Stimulated activated CD8-positive, alpha-beta memory T cell treated with anti-CD3 and anti-CD28 coated beads, Interleukin-7, amount 100 ng/mL, for 4 hours (primary cell): ENCODE measurements at places on chromosomes 12 and 14.
A peak's percentile ranks its signal among the peaks of the same experiment; 100 is the strongest.

- no peak for DNase-seq
Observed at GRCh38 chr12:54521293-54522060, 23.9 kb downstream of the NCKAP1L start.

DNA sequence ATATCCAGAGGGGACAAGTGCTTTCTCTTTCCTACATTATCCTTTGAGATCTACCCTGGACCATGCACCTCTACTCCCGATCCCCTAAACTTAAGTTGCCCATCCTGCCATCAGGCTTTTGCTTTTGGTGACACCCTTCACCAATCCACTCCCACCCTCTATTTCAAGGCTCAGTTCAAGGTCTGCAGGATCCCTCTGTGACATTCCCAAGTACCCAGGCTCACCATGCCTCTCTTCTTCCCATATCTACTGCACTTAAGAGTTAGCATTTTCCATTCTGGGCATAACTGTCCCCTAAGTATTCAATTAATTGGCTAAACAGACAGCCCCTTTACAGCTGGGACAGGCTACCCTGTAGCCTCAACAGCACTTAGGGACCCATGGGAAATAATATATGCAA is 3.1 kb downstream of the NFYB start:
- no peak for DNase-seq

DNA sequence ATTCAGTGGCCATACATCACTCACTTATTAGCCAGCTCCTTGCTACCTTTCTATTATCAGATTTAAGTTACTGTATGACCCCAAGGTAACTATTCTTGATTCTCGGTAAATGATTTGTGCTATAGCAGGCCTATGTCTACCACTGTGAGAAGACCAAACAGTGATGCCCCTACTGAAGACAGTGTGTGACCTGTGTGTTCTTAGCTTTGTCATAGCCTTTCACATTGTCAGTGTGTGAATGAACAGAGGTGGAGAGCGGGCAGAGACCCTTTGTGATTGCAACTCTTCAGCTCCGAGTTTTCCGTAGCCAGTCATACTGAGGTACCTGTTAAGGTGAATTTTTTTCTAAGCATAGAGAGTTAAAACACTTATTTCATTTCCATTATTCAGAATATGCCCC is 294.0 kb downstream of the LRFN5 start:
- DNase-seq = no peak

DNA sequence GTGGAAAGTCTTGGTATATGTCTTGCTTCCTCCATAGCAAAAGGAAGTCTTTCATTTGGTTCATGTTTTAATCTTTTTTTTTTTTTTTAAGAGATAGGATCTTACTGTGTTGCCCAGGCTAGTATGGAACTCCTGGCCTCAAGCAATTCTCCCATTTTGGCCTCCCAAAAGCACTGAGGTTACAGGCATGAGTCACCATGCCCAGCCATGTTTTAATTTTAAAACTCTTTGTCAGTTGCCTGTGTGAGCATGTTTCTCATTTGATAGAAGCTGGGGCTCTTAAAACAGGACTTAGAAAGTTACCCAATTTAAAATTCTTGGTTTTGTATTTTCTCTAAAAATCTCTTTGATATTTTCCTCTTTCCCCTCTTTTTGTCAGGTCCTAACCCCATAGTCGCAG is 45.0 kb upstream of the REP15 start:
- no peak for DNase-seq

GRCh38 chr14:26636561-26636960 is 38.7 kb upstream of the NOVA1 start:
- no peak for DNase-seq

GRCh38 chr12:27534765-27535161 is 10.8 kb downstream of the PPFIBP1 start:
- no peak for DNase-seq

DNA sequence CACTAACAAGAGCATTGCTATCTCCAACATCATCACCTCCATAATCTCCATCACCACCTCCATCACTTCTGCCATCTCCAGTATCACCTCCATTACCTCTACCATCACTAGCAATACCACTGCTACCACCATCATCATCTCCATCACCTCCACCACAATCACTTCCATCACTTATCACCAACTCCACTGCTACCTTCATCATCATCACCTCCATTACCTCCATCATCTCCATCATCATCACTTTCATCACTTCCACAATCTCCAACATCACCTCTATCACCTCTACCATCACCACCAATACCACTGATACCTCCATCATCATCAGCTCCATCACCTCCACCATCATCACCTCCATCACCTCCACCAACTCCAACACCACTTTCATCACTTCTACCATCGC is 102.4 kb upstream of the TMEM132C start:
- DNase-seq = no peak

GRCh38 chr12:22231078-22231477 is 103.4 kb downstream of the ST8SIA1 start:
- DNase-seq = no peak

DNA sequence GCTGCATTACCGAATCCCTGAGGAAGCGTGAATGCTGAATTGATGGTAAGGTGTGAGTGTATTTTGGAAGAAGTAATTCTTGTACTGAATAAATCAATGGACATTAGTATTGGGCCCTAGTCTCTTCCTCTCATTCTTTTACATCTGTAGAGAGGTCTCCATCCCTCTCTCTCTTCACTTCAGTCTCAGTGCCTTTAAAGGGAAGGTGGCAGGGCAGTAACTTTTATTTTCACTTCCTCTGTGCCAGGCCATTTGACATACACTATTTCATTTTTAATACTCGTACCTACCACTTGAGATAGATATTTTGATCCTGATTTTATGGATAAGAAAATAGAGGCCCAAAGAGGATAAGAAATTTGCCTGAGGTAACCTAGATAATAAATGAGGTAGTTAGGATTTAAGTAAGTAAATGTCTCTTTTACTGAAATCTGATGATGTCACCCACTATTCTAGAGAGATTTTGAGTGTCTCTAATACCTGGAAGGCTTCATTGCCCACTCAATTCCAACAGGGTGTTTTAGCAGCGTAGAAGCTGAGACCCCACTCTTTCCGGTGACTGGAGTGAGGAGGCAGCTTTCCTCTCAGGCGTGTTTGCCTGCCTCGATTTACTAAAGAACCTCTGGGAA is 177.9 kb upstream of the PRICKLE1 start:
- no peak for DNase-seq

- no peak for DNase-seq
Observed at GRCh38 chr12:131990066-131990979, 40.6 kb downstream of the EP400 start.

- no peak for DNase-seq
Observed at GRCh38 chr14:105490267-105490571, 827 bp upstream of the TEDC1 start.

- no peak for DNase-seq
Observed at GRCh38 chr14:74062809-74063150, 21.5 kb downstream of the ALDH6A1 start.

- no peak for DNase-seq
Observed at GRCh38 chr12:103677341-103677740, 90.3 kb downstream of the STAB2 start.

DNA sequence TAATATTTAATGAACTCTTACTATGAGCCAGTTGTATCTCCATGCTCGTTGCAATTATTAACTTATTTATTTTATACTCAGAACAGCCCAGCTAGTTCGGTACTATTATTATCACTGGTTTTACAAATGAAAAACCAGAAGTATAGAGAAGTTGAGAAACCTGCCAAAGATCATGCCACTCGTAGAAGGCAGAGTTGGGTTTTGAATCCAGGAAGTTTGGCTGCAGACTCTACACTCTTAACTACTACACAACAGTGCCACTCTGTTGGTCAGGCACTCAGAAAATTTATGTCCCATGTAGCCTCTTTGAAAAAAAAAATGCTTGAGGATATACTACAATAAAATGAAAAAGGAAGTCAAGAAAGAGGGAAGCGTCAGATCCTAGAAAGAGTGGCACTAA is 71.5 kb upstream of the ARID2 start:
- no peak for DNase-seq

GRCh38 chr12:49645146-49646039 is 22.0 kb downstream of the PRPF40B start:
- no peak for DNase-seq

DNA sequence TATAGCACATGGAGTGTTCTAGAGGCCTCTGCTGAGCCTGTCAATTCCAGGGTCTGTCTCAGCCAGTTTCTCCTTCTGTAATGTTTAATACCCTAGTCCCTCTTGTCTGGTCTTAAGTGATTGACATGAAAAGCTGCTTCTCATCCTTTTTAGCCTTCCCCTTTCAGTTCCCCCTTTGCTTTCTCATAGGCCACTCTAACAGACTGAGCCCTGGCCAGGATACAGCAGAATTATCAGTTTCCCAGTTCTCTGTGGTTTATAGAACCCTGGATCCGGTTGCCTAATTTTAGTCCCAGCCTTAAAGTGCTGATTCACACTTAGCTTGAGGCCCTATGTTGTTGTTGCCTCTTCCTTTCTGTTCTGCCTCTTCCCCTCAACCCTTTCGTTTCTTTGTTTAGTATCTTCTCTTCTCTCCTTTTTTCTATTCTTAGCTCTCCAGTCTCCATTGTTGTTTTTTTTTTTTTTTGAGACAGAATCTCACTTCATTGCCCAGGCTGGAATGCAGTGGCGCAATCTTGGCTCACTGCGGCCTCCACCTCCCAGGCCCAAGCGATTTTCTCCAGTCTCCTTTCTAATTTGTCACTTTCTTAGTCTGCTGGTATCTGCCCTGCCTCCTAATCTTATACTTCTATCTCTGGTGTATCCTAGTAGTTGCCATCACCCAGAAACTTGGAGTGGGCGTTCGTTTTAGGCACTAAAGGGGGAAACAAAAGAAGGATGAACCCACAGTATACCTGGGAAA is 2.9 kb upstream of the BIN2 start:
- no peak for DNase-seq

DNA sequence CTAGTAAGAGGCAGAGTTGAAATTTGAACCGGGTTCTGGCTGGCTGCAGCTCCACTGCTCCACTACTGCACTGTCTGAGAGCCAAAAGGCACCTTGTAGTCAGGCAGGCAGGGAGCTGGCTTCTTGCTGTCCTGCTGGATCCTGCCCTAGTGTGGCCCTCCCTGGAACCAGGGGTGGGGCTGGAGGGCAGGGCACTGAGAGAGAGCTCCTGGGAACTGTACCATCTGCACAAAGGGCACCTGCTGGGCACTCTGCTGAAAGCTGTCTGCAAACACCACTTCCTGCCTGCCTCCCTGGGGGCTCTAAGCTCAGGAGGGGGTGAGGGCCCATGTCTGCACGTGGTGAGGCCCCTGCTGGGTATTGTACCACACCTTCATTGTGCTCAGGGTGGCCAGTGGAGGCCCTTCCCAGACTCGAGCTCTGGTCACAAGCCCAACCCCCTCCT is 19.0 kb upstream of the TCL1B start:
- DNase-seq = no peak

- no peak for DNase-seq
Observed at GRCh38 chr14:44701563-44702263, 194.6 kb upstream of the FSCB start.

DNA sequence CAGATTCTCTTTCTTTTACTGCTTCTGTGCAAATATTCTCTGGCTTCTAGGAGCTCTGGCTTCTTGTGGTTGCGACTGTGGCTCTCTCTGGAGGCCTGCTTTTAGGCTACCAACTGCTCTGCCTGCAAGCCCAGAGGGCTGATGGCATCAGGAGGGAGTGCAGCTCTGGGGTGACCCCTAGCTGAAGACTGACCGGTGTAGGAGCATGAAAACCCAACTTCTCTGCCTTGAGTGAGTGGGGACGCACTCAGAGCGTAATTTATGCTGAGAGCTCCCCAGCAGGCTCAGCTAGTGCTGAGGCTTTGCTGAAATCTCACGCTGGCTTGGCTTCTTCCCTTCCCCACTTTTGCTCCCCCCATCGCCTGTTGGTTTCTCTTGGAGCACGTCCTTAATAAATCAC is 29.9 kb upstream of the RBM19 start:
- no peak for DNase-seq

GRCh38 chr12:9951026-9951675 is 19.0 kb upstream of the CLEC2A start:
- peak; percentile 23 for DNase-seq

- no peak for DNase-seq
Observed at GRCh38 chr14:99666533-99666932, 17.6 kb upstream of the CYP46A1 start.

- peak; percentile 27 for DNase-seq
Observed at GRCh38 chr12:92649511-92650227, 53.1 kb upstream of the PLEKHG7 start.

DNA sequence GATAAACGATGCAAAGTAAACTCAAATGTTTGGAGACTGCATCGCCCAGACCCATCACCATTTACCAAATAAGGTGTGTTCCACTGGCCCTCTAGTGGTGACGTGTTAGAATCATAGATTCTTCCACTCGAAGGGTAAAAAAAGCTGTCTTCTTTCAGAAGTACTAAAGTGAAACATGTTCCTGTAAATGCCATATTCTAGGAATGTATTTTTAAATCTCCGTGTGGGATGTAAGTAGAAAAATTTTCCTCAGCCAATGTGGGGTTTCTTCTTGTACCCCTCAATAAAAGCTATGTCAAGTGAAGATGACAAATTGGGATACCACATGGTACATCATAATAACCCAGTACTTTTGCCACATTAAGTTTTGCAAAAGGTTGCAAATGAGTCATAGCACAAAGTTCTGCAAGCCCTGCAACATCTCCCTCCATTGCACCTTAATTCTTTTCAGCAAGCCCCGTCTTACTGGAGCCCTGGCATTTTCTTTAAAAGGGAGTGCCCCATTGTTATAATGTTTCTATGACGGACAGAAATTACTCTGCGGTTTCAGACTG is 100.8 kb downstream of the CCER1 start:
- DNase-seq = no peak

DNA sequence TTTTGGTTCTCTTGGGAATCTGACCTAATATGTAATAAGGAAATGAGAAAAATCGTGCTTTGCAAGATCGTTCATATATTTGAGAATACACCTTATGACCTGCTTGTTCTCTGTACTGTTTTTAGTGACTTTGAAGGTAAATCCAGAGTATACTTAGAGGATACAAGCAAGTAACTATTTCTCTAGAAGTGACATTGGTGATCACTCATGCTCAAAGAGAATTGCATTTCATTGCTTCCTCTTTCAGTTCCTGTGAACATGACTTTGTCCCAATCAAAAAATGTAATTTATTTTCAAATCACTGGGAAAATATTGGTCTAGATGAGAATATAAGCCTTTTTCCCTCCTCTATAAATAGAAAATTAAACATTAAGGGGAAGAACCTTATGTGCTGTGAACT is 2.7 kb downstream of the KTN1 start:
- DNase-seq = no peak

DNA sequence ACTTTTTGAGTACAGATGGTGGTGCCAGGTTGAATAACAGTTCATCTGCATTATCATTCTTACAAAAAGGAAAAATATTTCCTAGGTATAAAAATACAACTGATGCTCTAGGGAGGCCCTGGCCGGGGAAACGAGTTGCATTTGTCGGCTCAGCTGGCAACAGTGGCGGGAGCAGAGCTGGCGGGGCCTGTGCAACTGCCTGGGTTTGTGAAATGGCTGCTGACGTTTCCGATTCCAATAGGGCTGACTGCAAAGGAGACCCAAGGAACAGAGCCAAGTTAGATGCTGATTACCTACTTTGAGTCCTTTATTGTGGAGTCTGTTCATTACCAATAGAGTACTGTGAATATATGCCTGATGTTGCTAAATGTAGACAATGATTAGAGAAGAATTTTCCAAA is 25.8 kb upstream of the PHLDA1 start:
- DNase-seq = no peak
